ENCODE measurements at places on chromosomes 1 and 21.

DNA sequence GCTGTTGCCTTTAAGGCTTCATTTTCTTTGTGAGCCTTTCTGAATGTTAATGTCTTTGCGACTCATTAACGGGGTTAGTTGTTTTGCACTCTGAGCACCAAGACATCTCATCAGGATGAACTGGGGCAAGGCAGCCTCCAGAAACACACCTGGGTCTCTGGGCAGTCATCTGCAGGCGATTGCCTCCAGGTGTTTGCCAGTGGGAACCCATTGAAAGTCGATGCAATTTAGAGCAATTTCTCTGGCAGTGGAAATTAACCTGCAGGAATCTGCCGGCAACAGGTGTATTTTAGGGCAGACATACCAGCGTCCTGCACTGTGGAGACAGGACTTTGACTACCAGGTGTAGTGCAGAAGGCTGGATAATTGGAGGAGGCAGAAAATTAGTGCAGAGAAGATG lies 661.0 kb upstream of the PTBP2 start:
- DNase-seq = no peak

GRCh38 chr1:37064039-37064438 lies 29.7 kb upstream of the GRIK3 start:
- DNase-seq = no peak

DNA sequence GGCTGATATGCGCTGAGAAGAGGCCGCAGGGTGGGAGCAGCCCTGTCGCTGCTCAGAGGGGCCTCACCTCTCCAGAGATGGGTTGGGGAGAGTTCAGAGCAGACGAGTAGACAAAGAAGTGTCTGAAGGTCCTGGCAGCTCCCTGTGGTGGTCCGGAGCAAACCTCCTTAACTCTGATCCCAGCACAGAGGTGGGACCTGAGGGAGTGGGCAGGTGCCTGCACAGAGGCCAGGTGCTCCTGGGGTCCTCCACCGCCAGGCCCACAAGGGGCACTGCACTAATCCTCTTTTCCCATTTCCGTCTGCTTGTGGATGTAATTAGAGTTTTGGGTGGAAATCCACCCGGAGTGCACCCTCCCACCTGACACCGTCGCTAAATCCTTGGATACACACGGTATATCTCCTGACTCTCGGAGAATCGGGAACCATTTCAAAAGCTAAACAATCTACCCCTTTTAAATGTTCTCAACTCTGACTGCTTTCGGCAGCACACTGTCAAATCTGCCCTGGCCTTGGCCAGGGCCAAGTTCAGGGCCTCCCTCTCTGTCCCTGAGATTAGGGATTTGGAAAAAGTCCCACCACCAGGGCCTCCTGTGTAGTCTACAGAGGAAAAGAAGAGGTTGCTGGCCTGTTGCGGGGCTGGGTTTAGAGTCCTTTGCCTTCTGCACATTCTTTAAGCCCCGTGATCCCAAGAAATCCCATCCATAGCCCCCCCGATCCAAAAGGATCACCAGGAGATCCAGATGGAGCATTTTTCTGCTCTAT lies 22.4 kb downstream of the CASZ1 start:
- no peak for DNase-seq

GRCh38 chr1:65470766-65471165 lies 50.3 kb downstream of the LEPR start:
- DNase-seq = no peak

GRCh38 chr1:112704934-112705627 lies 1.8 kb downstream of the RHOC start:
- peak; percentile 27 for DNase-seq

- DNase-seq = no peak
These were observed 7.6 kb downstream of the CLSTN1 start for GRCh38 chr1:9816199-9816598.

Measured in NCI-H524 (cell line).